ENCODE measurements at places on chromosomes 7 and 10.

- DNase-seq: no peak
Observed at GRCh38 chr7:47147213-47147631, 434.7 kb downstream of the TNS3 start.

- peak; percentile 81 for DNase-seq
Observed at GRCh38 chr10:62025901-62026879, 124.7 kb downstream of the ARID5B start.

DNA sequence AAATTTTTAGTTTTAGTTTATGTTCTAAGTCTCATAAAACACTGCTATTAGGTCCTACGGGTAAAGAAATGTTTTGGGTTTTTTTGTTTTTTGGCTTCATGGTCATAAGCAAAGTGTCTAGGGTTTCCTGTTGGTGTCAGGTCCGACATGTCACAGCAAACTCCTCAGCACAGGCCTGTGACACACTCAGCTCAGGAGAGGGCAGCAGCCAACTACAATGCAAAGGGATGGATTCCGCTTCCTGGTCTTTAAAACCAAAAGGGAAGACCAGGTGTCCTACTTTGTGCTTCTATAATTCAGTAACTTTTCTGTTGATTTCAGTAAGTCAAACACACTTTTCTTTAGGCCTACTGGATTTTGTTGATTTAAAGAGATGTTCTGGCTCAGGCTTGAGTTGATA, 83.8 kb upstream of the MACROH2A2 start:
- peak; percentile 36 for DNase-seq

GRCh38 chr10:97974526-97975525, 55.6 kb downstream of the CRTAC1 start:
- no peak for DNase-seq

DNA sequence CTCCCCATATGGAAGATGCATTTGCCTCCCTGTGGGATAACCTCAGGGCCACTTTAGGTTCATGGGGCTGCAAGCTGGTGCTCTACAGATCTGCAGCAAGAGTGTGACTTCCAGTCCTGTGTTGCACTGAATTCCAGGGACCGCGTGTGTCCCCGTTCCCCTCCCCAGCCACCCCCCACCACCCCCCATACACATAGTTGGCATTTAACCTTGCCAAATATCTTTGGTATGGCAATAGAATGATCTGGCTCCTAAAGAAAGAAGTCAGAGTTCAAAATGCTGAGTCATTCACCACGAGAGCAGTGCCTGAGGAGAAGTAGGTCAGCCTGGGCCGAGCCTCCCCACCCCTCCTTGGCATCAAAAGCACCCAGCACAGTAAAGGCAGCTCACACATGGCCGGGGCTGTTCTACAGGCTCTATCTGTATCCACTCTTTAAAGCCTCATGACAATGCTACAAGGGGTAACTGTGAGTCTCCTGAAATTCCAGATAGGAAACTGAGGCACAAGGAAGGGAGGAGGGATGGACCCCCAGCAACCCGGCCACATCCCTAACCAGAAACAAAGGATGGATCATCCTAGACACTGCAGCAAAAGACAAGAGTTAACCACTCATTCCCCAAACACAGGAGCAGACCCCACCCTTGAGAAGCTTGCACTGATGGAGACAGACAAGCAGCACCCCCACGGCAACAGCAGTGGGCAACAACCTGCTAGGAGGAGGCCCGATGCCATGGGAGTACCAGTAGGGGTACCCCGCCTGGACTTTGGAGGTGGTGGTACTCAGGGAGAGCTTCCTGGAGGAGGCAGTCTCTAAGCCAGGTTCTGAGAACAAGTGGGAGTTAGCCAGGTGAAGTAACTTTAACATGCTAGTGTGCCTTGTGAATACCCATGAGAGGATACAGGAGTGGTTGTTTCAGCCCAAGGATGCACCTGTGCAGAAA, 70.3 kb upstream of the NANOS1 start:
- DNase-seq: peak; percentile 69

- DNase-seq: peak; percentile 45
Observed at GRCh38 chr7:88344956-88345832, 38.5 kb upstream of the STEAP4 start.

GRCh38 chr10:33235251-33235884, 99.1 kb downstream of the NRP1 start:
- no peak for DNase-seq

DNA sequence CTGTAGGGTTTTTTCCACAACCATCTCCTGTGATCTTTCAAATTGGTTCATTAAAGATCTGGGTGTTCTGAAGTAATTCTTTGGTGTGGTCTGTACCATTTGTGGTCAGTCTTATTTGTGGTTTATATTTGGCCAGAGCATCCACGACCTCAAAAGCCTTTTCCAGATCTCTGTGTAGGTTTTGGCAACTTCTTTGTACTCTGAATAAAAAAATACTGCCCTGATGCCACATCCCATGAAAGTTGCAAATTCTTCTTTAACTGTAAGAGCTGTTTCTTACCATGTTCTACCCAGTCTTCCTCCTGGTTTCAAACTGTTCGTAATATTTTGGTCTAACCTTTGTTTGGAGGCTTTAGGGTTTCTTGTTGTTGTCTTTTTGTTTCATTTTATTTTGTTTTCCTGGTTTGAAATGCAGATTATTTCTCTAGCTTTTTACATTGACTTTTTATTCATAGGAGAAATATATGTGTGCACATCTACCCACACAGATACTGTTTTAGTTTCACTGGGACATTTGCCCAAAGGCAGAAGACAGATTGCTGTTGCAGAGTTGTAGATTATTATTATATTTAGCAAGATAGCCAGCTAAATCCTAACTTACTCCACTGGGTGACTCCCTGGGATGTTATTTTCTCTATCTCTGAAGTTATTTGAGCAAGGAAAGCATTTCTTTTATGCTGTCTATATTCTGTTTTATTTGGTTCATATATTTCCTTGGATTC, 123.2 kb upstream of the SAMD8 start:
- DNase-seq: no peak

DNA sequence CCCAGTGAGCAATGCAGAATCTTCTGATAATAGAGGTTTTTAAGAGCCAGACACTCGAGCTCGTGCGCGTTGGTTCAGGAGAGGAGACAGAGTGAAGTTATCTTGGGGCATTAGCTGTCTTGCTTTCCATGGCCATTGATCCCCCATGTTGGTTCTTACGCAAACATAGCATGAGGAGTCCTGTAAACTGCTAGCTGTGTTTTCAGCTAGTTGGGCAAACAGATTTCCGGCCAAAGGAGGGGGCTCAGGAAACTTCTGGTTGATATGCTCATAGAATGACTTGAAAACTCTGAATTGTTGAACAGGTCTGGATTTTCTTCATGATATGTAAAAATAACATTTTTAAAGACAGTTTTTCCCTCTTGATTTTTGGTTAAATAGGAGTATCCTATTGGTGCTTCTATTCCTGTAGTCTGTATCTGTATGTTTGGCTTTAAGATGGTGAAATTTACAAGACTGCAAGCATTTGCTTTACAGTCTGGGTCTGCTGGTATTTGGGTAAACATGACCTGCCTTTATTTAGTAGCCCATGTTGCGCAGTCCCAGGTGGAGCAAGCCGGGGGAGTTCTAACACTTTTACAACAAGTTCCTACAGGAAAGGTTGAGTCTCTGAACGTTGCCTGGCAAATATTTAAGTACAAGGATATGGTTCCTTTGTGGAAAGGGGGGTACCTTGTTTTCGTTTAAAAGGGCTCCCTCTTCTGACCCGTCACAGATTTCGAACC, 218.4 kb upstream of the KCND2 start:
- no peak for DNase-seq

- DNase-seq: no peak
Observed at GRCh38 chr10:133342942-133343341, 4.2 kb upstream of the PRAP1 start.

DNA sequence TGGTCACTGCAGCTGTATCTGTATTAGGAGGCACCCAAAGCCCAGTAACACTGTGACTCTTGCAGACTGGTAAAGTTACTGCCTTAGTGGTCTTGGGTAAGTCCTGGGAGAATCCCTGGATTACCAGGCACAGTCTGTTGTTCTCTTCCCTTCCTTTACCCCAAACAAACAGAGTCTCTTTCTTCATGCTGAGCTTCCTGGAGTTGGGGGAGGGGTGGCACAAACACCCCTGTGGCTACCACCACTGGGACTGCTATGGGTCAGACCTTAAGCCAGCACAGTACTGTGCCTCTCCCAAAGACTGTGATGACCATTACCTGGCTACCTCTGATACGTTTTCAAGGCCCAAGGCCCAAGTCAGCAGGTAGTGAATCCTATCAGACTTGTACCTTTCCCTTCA, 59.9 kb upstream of the FAM3C start:
- no peak for DNase-seq

GRCh38 chr7:30914596-30914995, 2.9 kb downstream of the AQP1 start:
- peak; percentile 85 for DNase-seq

- no peak for DNase-seq
Observed at GRCh38 chr7:156514851-156515250, 125.7 kb upstream of the RNF32 start.

- no peak for DNase-seq
Observed at GRCh38 chr7:153532326-153532725, 519.9 kb upstream of the DPP6 start.

DNA sequence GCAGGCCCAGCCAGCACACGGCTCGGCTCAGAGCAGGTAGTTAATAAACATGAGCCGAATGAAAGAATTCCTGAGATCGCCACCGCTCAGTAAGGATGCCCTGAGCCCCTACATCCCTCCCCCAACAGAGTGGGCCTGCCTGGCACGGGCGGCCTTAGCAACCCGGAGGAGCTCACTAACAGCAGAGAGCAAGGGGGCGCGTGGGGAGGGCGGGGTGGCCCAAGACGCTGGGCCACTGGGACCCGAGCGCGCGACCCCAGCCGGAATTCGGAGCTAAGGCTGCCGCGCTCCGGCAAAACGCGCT, 403 bp upstream of the ENO4 start:
- no peak for DNase-seq

- no peak for DNase-seq
Observed at GRCh38 chr7:53101026-53101425, 65.6 kb downstream of the POM121L12 start.

GRCh38 chr7:5077740-5078139, 32.1 kb downstream of the RBAK start:
- DNase-seq: no peak

GRCh38 chr10:97518301-97519043, 19.7 kb downstream of the UBTD1 start:
- DNase-seq: peak; percentile 33

DNA sequence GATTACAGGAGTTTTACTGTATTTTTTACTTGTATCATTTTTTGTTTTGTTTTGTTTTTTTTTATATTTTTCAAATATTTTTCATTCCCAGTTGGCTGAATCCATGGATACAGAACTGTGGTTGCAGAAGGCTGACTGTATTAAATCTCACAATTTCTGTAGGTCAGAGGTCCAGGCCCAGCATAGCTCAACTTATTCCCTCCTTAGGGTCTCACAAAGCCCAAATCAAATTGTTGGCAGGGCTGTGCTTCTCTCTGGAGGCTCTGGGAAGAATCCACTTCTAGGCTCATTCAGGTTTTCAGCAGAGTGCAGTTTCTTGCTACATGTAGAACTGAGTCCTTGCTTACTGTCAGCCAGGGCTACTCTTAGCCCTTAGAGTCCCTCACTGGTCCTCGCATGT, 22.6 kb downstream of the TSPAN14 start:
- no peak for DNase-seq

- no peak for DNase-seq
Observed at GRCh38 chr10:119268428-119268827, 61.1 kb downstream of the GRK5 start.

DNA sequence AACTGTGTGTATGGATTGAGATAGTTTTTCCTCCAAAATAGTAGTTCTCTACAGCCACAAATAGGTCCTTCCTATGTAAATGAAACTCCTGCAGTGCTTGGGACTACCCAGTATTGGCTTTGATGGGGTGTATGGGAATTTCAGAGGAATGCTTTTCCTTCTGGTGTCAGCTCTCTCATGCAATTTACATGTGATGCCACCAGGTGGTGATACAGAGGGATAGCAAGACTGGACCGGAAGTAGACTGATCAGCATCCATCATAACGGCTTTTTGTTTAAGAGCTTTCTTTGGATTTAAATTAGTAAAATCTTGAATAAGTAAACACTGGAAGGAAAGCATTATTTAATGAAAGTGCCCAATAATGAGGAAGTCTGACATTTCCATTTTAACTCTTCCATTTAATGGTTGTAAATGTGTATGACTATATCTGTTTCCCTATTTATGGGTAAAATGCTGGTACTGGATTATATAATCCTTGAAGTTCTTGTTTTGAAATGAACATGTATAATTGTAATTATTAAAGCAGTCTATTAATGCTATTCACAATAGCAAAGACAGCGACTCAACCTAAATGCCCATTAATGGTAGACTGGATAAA, 22.7 kb downstream of the DYNC1I1 start:
- DNase-seq: peak; percentile 15

GRCh38 chr10:33708561-33708960, 374.1 kb upstream of the NRP1 start:
- DNase-seq: peak; percentile 87

DNA sequence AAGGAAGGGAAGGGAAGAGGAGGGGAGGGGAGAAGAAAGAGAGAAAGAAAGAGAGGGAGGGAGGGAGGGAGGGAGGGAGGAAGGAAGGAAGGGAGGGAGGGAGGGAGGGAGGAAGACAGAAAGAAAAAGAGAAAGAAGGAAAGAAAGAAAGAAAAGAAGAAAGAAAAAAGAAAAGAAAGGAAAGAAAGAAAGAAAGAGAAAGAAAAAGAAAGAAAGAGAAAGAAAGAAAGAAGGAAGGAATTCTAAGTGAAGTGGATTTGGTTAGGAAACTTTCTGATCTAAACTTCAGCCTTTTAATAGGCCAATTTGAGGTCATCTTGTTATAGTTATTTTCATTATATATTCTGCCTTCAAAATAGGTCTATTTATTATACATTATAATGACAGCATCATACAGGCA, 4.3 kb downstream of the CAV2 start:
- no peak for DNase-seq

DNA sequence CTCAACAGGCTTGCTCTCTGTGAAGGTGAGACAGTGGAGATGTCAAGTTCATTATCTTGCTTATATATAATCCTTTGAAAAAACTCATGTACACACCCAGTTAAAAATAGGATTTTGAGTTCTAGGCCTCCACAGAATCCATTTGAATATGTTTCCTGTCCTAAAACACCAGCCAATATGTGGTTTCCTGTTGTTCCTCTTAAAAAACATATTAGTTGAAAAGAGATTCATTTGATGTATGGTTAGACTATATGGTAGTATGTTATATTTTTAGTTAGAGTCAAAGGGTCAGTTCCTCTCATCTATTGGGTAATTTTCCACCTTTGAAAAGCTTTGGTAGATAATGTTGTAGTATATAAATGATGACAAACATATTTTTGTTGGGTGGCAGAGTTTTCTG, 16.0 kb downstream of the PPP1R9A start:
- no peak for DNase-seq

GRCh38 chr7:14924398-14924797, 21.8 kb upstream of the DGKB start:
- peak; percentile 24 for DNase-seq

GRCh38 chr10:51405580-51406351, 293.6 kb downstream of the CSTF2T start:
- peak; percentile 66 for DNase-seq
